ENCODE measurements at places on chromosomes 2 and 18. TPM values are rescaled to one million over a fixed set of nuclear protein-coding genes. Genes with fewer than 3 reads are reported as not detected.

SEMA4F gene
- total RNA-seq = 4.2 TPM

SULT1C4 gene
- not detected for total RNA-seq

PTPRM gene
- 0.52 TPM for total RNA-seq

COL3A1 gene
- not detected for total RNA-seq

CD8B2 gene
- total RNA-seq = 4.6 TPM

MTHFD2 gene
- total RNA-seq = 375 TPM

EMILIN2 gene
- total RNA-seq = 30.2 TPM

ITPRIPL1 gene
- 44.8 TPM for total RNA-seq

IL1A gene
- total RNA-seq = 0.20 TPM

COLEC12 gene
- total RNA-seq = not detected

ZNF396 gene
- 0.92 TPM for total RNA-seq

NXPH2 gene
- total RNA-seq = not detected

EFR3B gene
- total RNA-seq = 0.06 TPM

AGXT gene
- total RNA-seq = not detected

KCNG3 gene
- 0.48 TPM for total RNA-seq

HES6 gene
- total RNA-seq = 3.5 TPM

WDR33 gene
- 82.5 TPM for total RNA-seq

FZD7 gene
- total RNA-seq = 0.52 TPM

PAX8 gene
- 2.3 TPM for total RNA-seq

CD207 gene
- total RNA-seq = not detected

PROM2 gene
- total RNA-seq = 0.30 TPM

TFCP2L1 gene
- 0.06 TPM for total RNA-seq

TM4SF20 gene
- total RNA-seq = not detected

All from activated naive CD8-positive, alpha-beta T cell treated with anti-CD3 and anti-CD28 coated beads for 36 hours (primary cell).